ENCODE measurements at places on chromosomes 2 and 18.

DNA sequence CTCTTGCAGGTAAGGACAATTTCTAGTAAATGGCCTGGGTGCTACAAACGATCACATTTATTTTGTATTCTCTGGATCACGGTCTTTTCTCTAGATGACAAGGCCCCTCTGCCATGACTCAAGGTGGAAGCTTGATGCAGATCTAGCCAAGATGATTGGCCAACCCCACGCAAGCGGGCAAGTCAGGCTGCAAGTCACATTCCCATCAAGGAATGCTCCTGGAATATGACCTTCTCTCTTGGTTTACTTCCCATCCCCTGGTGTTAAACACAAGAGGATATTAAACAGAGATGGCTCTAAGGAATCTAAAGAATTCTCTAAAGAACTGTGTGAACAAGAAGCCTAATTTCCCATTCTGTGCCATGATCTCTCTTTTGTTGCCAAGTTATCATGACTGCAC is 97.3 kb upstream of the SERPINE2 start:
- no peak for DNase-seq

- DNase-seq, result no peak
These were observed 7.5 kb upstream of the ADI1 start for GRCh38 chr2:3526871-3527270.

DNA sequence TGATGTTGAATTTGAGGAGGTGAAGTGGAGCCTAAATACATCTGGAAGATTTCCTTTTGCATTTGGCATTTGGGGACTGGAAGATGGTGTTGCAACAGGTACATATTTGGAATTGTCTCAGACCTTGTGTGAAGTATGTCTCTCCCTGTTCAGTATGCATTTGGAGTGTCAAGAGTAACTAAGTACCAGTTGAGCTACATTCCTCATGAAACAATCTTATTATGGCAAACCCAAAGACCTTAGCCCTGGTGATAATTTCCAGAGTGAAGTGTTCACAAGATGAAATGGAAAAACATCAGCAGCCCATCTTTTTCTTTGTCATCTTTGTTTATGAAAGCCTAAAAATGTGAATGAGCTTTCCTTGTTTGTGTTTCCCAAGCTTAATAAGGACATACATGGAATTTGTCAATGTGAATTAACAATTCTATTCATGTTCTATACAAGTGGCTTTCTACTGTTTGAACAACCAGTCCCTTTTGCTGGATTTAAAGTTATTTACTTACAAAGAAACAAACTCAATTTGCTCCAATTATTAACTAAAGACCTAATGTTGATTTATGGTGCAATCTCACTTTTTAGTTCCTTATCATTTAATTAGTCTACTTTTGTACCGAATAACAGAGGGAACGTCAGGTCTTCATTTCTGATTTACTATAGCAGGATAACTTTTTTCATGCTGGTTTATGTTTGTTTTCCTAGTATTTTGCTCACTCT is 42.1 kb upstream of the PPP1R1C start:
- DNase-seq, result no peak

GRCh38 chr2:45450634-45451033 is 160.4 kb downstream of the SRBD1 start:
- DNase-seq, result no peak

- DNase-seq, result no peak
These were observed 739.5 kb upstream of the SALL3 start for GRCh38 chr18:78240101-78240500.

- DNase-seq, result no peak
These were observed 51.6 kb downstream of the DPP4 start for GRCh38 chr2:162022290-162022945.

GRCh38 chr2:144348846-144349245 is 171.1 kb downstream of the ZEB2 start:
- DNase-seq, result no peak

DNA sequence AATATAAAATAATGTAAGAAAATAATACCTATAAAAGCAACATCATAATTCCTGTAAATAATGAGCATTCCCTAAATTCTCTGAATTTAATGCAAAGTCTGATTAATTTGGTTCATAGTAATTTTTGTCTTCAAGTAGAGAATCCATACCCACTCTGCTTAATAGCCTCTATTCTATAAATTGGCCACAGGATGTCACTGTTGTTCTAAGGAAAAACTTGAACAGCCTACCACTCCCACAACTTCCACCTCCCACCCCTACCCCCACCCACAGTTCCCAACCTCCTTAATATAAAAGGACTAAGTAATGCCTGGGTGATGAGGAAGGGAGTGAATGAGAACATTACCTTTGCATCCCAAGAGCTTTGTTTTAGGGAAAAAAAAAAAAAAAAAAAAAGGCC is 27.2 kb upstream of the BBS5 start:
- no peak for DNase-seq

DNA sequence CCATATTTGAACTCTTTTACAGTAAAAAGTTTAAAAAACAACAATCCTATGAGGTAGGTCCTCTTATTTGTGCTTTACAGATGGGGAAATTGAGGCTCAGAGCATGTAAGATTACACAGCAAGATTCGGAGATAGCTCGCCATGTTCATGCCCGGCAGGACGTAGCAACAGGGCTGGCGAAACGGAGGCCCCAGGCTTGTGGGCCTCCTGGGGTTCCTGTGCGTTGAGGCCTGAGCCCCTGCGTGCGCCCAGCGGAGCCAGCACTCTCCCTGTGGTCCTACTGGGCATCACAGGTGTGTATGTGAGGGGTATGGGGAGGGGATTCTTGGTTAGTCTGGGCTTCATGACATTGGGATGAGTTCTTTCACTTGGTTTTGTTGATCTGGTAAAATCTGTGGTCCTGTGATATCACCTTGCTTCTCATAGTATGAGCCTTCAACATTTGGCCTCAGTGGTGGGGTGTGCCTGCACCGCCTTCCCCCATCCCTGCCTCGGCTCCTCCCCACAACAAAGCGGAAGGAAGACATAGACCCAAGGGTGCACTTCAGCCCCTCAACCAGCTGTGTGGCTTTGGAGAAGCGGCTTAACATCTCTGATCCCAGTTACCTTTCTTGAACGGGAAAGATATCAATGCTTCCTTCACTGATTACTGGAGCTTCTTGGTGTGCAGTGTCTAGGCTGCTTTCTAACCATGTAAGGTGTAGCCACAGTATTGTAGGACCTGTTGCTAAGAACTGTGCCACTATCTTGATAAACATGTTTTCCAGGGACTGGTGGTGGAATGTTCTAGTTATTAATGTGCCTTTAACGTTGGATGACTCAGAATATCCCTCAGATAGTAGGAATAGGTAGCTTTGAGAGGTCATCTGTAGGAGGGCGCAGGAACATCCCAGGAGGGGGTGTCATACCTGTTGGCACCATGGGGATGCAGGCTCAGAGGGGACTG is 37.2 kb downstream of the HPCAL1 start:
- no peak for DNase-seq
